ENCODE measurements at places on chromosomes 12 and 14.

- DNase-seq = no peak
Observed at GRCh38 chr14:55968741-55969140, 149.5 kb upstream of the PELI2 start.

GRCh38 chr12:33817713-33818112, 204.6 kb upstream of the ALG10 start:
- DNase-seq = no peak

- DNase-seq = no peak
Observed at GRCh38 chr12:102629262-102629888, 149.0 kb upstream of the IGF1 start.

DNA sequence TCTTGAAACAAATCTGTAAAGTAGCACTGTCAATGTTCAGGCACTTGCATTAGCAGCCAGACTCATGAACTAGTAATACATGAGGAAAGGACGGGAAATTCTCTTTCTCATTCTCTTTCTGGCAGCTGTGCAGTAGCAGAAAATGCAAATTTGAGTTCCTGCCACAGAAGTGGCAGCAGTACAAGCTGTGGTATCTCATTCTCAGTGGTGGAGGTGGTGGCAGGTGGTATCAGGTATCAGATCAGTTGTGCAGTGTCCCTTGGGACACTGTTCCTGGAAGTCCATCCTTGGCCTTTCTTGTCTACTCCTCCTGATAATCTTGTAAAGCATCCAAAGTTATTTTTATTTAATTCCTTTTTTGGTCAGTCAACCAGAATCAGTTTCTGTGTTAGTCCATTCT, 103.0 kb downstream of the C12orf42 start:
- no peak for DNase-seq

- no peak for DNase-seq
Observed at GRCh38 chr12:99039367-99040120, 394.5 kb downstream of the APAF1 start.

DNA sequence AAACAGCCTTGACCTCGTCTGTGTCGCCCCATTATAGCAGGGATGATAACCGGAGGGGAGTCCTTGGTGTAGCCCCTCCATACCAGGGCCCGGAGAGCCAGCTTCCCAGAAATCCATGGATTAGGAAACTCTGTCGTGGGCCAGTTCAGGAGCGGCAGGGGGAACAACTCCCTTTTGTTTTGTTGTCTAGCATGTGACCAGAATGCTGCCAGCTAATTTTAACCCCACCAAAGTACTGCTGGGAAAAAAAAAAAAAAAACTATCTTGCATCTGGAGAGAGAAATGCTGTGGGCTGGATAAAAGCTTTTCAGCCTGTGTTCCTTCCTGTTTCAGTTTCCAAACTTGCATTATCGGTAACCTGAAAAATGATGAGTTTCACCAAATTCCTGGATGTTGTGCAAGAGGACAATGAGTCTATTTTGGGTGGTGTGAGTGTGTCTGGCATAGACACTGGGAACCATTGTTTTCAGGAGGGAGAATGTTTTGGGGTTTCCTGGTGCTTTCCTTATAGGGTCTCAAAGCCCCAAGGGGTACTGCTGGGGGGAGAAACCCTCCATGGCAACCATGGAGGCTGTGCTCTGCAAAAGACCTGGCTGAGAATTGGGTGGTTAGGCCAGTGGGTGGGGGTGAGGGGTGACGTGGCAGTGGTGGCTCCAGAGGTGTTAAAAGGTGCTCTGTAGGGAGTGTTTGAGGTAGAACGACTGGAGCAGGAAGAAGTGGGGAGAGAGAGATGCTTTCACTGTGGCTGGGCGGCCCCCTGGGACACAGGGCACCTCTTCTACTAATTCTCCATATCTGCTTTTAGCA, 14.9 kb upstream of the IRF2BPL start:
- DNase-seq = peak; percentile 74

DNA sequence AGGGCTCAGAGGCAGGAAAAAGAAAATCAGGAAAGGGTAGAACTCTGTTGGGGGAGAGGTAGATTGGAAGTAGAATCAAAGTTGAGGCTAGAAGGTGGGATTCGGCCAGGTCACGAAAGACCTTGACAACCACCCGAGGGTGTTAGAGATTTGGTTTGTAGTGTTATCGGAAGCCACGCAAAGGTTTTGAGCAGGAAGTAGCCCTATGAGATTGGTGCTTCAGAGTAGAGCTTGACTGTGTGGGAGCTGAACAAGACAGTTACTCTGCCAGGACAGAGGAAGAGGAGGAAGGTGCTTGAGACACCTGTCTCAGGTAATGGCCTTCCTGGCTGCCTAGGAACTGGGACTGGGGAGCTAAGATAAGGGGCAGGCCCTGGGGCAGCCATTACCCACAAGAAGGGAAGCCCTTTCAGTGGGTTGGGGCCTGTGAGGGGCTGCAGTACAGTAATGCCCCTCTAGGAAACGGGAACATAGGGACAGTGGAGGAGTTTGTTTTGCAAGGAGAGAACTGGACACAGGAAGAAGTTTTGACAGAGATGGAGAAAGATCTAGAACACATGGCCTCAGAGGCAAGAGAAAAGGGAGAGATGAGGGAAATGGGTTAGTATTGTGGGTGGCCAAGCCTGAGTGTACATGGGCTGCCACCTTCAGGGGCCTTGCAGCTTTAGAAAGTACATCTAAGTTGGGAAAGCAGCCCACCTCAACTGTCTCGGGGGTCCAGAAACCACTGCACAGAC, 73.5 kb downstream of the RIN3 start:
- DNase-seq = no peak

DNA sequence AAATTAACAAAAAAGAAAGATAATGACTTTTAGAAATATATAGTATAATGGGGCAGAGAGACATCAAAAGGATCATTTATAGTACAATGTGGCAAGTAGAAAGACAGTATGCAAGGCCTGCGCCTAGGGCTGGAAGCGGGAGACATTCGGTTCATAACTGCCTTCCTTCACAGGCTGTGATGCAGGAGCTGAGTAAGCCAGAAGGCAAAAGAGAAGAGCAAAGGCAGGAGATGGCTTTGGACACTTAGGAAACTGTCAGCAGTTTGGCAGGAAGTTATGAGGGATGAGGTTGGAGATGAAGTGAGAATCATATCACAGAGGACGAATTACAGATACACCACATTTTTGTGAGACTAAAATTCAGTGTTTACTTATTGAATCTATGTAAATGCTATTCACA, 97.8 kb downstream of the EPS8 start:
- no peak for DNase-seq

GRCh38 chr14:70239802-70240201, 51.1 kb upstream of the SLC8A3 start:
- DNase-seq = no peak

GRCh38 chr14:99522457-99522891, 41.3 kb downstream of the CCNK start:
- DNase-seq = no peak

DNA sequence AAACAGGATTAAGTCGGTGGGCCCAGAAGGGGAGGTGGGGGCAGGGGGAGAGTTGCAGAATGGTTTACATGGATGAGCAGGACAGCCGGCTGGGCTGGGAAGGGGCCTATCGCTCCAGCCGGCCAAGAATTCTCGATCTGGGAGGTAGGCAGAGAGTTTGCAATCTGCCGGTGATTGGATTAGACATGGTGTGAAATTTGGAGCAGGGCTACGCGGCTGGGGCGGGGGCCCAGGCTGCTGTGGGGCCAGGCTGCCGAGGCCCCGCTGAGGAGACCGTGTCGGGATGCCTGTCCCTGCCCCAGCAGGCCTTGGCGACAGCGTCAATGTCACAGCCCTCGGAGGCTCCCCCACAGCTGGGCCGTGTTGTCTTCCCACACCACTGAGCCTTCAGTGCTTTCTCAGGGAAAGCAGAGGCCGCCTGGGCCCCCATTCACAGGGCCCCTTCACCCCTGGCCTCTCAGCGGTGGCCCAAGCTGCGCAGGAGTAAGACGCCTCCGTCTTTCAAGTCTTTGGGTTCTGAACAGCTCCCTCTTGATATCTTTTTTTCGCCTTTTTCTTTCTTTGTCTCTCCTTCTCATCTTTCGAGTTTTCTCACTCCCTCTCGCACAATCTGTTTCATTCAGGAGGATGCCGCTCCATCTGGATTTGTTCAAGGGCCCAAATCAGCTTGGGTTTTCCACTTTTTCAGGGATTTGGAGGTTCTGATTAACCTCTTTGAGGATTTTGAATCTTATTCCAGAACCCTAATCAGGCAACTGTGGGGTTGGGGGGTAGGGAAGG, 117.5 kb upstream of the PARP11 start:
- no peak for DNase-seq

- no peak for DNase-seq
Observed at GRCh38 chr14:78725086-78725485, 554.9 kb downstream of the NRXN3 start.

DNA sequence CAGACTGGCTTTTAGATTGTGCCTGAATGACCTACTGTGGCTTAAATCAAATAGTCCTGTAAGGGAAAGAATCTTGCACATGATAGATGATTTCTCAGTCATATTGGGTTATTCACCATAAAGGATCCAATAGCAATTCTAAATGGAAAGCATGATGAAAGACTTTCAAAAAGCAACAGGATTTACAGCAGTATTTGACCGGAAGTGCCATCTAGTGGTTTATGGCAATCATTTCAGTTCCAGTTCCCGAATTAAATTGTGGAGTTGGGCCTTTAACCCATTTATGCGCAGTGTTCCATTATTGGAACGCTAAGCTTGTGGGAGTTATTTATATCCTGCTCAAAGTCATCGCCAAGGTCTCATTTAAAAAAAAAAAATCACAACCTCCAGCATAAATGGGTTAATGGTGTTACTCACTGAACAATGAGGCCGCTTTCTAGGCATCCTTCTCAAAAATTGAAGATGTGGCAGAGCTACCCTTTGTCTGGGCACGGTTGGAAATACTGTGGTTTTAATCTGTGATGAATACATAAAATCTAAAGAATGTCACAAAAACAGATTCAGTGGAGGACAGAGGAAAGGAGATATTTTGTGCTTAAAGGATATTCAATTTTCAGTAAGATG, 60.8 kb upstream of the REP15 start:
- DNase-seq = peak; percentile 72

- no peak for DNase-seq
Observed at GRCh38 chr12:94380507-94380906, 79.2 kb downstream of the CEP83 start.

- no peak for DNase-seq
Observed at GRCh38 chr14:56122301-56122700, 4.1 kb downstream of the PELI2 start.

DNA sequence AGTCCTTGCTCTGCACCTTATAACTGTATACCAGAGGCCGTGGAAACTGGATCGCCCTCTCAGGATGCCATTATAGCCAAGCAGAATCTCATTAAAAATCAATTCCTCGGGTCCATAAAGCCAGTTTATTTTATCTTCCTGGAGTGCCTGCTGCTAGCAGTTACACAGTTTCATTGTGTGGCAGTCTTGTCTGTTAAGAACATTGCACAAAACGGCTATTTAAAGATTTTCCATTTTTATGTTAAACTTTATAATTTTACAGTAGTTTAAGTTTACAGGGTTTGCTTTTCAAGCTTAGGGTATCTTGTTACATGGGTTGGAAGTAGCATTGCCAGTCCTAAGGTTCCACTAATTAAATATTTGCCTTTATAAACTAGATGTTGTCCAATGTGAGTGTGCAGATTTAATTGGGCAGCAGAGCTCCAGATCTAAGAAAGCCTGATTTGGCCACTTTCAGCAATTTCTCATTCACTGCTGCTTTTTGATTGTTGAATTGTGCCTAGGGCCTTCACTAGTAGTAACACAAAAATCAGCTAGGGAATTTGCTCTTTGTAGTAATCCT, 17.0 kb downstream of the TMEM30B start:
- DNase-seq = no peak

DNA sequence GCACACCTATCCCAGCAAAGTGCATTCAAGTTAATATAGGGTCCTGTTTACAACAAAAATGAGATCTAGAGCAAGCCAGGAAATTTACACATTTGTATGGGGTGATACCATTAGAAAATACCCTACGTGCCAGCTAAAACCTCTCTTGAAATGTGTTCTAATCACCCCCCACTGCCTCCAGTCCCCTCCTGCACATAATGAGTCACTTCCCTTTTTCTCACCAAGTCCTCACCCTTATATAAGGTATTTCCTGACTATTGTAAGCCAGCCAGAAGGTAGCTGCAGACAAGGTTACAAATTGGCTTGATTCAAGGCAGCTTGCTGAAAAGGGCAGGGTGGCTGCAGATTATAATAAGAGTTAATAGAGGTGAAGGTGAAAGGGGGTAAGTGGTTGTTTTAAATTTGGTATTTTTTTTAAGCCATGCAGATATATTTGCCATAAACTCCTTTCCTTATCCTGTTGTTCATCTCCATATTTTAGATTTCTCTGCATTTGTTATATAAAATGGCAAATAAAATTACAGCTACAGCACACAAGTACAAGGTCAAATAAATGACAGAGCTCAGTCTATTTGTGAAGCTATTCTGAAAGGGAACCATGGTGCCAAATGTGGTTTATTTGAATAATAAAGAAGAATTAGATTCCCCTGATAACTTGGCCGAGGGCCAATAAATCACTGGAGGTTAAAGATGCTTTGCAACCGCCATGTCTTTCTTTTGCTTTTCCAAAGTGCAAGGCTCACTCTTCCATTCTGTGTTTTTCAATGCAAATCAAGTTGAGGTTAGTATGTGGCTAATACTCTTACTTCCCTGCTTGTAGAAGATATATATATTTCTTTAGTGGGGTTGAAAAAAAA, 385.9 kb downstream of the EGLN3 start:
- DNase-seq = no peak

- DNase-seq = no peak
Observed at GRCh38 chr12:12466157-12466556, 96.5 kb downstream of the DUSP16 start.

GRCh38 chr12:116516657-116517056, 42.5 kb upstream of the MAP1LC3B2 start:
- DNase-seq = no peak

DNA sequence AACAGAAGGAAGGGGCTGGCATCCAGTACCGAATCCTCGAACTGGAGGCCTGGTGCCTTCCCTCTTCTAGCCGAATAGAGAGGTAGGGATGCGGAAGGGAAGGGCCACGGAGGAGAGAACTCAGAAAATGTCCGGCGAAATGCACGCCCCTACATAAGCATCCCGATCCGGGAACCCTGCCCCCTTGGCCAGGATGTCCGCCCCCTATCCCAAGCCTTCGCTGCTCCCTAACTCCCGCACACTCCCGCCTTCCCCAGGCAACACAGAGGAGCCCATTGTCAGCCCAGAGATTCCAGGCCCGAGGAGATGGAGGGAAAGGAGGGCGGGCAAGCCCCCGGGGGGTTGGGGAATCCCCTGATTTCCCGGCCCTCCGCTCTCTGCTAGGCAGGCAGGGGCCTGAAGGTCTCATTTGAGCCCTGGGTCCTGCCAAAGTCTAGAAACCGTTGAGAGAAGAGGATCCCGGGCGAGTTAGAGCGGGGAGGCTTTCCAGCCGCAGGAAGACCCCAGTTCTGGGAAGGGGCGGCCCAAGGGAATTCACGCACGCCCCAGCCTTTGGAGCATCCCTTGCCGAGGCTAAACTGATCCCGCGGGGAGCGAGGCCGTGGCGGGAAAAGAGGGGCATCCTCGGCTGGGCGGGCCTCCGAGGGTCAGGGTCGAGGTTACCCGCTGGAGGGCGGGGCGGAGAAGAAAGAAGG, 569 bp upstream of the ARHGEF40 start:
- peak; percentile 86 for DNase-seq
